Activated T-cell treated with anti-CD3 and anti-CD28 coated beads, Interleukin-2, amount 50 U/mL, for 48 hours (primary cell): ENCODE measurements at places on chromosomes 12 and 14.
A peak's percentile ranks its signal among the peaks of the same experiment; 100 is the strongest.

GRCh38 chr12:13799574-13799973 is 181.8 kb downstream of the GRIN2B start:
- no peak for DNase-seq

DNA sequence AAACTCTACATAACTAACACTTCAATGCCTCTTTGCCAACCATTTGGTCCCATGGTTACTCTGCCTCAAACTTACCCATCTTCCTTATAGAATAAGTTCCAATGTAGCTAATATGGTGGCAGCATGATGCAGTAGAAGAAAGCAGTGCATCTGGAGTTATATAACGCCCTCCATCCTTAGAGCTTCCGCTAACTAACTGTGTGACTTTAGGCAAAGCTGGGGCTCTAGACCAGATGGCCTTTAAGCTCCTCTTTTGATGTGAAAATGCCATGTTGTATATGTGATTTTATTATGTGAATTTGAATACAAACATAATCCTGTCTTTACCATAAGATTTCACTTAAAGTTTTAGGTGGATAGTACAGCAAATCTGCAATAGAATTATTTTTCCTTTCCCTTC is 6.1 kb downstream of the ABCD2 start:
- DNase-seq, result no peak

GRCh38 chr12:115185506-115185905 is 501.5 kb upstream of the TBX3 start:
- DNase-seq, result no peak

GRCh38 chr12:101764051-101764792 is 25.0 kb upstream of the SYCP3 start:
- DNase-seq, result no peak

DNA sequence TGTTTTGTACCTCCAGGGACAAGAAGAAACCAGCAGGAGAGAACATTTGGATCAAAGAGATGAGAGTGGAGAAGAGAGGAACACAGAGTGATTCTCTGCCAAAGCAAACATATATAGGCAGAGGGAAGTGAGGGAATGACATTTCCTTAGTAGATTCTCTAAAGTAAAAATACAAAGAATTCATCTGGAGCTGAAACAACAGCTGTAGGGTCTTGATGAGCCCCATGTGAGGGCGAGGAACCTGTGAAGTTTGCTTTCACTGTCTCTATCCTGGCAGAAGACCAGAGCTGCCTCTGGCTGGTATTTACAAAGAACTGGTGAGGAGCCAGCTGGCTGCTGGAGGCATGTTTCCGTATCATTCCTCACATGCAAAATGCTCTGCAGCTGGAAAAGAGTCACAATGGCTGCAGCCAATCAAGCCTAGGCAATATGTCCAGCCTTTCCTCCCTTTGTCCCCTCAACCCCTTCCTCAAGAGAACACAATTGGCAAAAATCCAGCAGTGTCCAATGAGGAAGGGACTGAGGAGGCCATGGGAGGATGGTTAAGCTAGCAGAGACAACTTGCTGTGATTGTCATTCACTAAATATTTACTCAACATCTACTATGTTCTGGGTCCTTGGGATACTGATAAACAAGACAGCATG is 122.5 kb downstream of the PHLDA1 start:
- DNase-seq, result no peak

- DNase-seq, result peak; percentile 64
Measured at GRCh38 chr12:50088577-50089335, 3.6 kb downstream of the SMARCD1 start.

GRCh38 chr14:89908712-89909450 is 45.6 kb downstream of the EFCAB11 start:
- no peak for DNase-seq

- no peak for DNase-seq
Measured at GRCh38 chr12:100031836-100032235, 47.1 kb upstream of the ANKS1B start.

- no peak for DNase-seq
Measured at GRCh38 chr12:54262403-54262925, 17.5 kb downstream of the CBX5 start.

DNA sequence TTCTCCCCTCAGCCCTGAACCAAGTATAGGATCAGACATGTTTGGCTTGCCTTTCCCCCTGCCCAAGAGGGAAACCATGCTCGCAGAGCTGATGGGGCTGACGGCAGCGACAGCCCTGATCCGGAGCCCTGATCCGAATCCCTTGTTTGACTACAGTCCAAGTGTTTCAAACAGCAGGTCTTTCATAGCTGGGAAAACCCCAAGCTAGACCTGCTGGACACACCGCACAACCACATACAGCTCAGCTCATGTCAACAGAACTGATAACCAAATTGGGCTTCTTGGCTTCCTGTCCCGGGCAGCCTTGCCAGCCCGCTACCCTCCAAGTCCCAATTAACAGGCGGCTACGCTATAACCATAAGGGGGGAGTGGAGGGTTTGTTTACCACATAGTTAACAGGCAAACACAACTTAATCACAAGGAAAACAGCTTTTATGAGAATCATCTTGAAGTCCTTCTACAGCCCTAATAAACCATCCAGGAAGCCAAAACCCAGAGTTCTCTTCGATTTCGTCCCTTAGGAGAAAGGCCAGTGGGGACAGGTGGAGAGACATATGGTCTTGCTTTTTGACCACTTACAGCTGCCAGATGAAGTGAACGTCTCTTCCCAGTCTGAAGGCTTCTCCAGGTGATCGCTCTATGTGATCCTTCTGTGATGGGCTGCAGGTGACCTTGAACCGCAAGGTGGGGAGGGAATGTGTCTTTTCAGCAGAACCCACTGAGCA is 64.5 kb upstream of the MANSC4 start:
- DNase-seq, result no peak

- no peak for DNase-seq
Measured at GRCh38 chr12:109764123-109764522, 50.5 kb downstream of the FAM222A start.

GRCh38 chr12:3658327-3659163 is 94.4 kb downstream of the CRACR2A start:
- peak; percentile 42 for DNase-seq

GRCh38 chr12:112713471-112713870 is 78.1 kb upstream of the RPH3A start:
- DNase-seq, result no peak

DNA sequence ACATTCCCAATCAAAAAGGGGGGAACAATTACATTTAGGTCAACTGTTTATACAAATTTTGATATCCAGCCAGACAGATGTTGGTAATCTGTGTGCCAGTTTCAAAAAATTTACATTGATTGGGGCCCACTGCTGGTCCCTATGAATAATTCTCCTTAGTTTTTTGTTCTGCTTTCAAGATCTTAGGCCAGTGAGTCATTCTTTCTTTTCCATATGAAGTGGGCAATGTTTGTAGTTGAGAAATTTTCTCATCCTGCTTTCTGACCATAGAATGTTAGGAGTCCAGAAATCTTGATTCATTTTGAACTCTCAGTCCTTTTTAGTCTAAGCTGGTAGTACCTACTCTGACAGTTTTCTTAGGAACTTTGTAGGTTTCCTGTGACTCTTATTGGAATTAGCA is 244.3 kb downstream of the DIO2 start:
- DNase-seq, result no peak

- no peak for DNase-seq
Measured at GRCh38 chr12:109687250-109687649, 26.4 kb upstream of the FAM222A start.

DNA sequence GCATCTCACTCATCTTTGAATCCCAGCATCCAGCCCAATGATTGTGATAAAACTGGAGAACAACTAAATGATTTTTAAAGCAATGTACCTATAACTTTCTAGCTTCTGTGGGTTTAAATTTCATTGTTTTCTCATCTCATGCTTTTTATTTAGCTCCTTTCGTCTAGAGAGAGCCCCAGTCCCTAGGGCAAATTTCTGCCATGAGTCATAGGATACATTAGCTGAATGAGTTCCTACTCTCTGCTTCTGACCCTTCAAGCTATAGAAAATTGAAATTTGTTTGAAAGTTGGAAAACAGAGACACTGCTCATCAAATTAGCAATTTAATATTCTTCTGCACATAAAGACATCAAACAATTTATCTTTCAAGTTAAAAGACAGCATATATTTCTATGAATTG is 113.9 kb downstream of the KIF21A start:
- no peak for DNase-seq

GRCh38 chr14:34046799-34047520 is 96.1 kb upstream of the EGLN3 start:
- DNase-seq, result peak; percentile 24

- peak; percentile 66 for DNase-seq
Measured at GRCh38 chr12:131454418-131455217, 256.3 kb upstream of the SFSWAP start.

DNA sequence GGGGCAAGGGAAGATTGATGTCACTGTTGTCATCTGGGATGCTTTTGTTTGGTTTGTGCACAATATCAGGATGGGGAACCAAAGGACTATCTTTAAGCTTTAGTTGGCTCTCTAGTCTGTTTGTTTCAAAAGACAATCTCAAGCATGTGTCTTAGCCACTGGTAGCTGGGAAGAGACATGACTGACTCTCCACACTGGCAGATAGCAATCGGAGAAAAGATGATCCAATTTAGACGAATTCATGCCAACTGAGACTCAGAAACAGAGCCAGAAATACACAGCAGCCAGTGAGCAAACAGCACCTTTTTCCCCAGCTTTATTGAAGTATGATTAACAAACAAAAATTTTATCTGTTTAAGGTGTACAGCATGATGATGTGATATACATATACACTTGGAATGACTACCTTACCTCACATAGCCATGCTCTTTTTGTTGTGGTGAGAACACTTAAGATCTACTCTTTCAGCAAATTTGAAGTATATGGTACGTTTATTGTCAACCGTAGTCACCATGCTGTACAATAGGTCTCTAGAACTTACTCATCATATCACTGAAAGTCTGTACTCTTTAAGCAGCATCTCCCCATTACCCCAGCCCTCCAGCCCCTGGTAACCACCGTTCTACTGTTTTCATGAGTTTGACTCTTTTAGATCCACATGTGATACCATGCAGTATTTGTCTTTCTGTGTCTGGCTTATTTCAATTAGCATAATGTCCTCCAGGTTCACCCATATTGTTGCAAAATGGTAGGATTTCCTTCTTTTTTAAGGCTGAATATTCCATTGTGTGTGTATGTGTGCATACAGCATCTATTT is 50.6 kb downstream of the DUSP16 start:
- peak; percentile 64 for DNase-seq

DNA sequence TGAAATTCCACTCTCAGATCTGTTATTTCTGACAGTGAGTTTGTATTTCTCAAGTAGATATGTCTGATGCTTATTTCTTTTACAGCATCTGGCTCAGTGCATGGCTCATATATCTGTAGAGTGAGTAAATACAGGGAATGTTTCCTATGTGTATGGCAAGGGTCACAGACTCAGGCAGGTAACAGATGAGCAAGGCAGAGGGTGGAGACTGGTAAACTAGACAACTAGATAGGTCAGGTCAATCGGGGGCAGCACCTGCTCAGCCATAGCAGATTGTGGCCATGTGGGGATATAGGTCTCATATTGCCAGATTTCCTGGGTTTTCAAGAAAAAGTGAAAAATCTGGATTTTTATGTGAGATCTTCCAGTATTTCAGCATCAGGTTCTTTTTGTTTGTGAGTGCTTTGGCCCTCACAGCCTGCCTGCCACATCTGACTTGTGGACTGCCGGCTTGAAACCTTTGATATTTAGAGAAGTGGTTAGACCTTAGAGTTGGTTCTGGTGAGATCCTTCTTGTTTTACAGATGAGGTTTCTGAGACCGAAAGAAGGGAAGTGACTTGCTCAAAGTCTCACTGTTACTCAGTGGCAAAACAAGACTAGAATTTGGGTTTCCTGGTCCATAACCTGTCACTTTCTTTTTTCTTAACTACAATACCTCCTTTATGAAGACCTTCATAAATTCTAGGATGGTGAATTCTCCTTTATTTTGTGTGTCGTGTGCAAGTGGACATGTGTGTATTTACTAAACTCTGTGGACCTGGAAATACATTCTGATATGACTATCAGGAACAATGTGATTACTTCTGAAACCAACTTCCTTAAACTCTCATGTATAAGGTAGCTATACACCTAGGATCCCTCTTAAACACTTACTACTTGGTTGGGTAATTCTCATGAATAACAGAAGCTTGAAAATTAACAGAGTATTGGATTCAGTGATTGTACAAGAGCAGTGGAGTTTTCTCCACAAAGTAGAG is 34.4 kb downstream of the PROX2 start:
- peak; percentile 43 for DNase-seq
